ENCODE measurements at places on chromosomes 16 and 17.

GRCh38 chr17:7294614-7295153, at the start of gene YBX2:
Gene YBX2 (minus strand): TSS chr17:7294639. CDS start chr17:7294500, 139 bp downstream.
- DNase-seq = peak; percentile 96

DNA sequence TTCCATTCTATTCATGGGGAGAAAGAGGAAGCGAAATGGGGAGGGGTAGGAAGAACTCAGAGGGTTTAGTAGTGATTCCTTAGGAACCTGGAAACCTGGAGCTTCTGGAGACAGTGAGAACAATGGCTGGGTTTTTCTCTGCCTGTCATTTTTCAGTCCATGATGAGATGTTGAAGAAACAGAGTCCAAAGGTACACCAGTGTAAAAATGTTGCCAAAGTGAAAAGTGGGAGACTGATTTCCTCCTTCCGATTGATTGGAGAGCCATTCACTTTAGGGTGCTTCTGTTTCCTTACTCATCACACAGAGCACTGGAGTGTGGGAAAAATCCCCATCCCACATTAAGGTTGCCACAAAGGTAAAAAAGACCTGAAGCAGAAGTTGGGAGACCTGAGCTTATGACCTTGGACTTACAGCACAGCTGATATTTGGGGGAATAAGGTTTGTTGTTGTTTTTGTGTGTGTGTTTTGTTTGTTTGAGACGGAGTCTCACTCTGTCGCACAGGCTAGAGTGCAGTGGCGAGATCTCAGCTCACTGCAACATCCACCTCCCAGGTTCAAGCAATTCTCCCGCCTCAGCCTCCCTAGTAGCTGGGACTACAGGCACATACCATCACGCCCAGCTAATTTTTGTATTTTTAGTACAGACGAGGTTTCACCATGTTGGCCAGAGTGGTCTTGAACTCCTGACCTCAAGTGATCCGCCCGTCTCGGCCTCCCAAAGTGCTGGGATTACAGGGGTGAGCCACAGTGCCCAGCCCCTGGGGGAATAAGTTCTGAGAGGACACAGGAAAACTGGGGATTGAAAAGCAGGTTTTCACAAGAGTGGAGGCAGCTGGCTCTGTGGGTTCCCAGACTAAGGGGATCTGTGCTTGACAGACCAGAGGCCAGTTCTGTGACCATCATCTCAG, 1.4 kb upstream of the DHX8 start:
- DNase-seq = no peak

- DNase-seq = no peak
These were observed 184.0 kb downstream of the CYLD start for GRCh38 chr16:50925758-50926357.

- DNase-seq = no peak
These were observed 26.7 kb upstream of the POLR3E start for GRCh38 chr16:22270525-22270924.

GRCh38 chr16:51773071-51773890, 622.2 kb upstream of the SALL1 start:
- no peak for DNase-seq

- no peak for DNase-seq
These were observed 16.7 kb downstream of the CA5A start for GRCh38 chr16:87919681-87919994.

- peak; percentile 93 for DNase-seq
These were observed 17.7 kb downstream of the POLR3E start for GRCh38 chr16:22314661-22315626.

- no peak for DNase-seq
These were observed 6.2 kb upstream of the PSMC5 start for GRCh38 chr17:63820963-63821561.

DNA sequence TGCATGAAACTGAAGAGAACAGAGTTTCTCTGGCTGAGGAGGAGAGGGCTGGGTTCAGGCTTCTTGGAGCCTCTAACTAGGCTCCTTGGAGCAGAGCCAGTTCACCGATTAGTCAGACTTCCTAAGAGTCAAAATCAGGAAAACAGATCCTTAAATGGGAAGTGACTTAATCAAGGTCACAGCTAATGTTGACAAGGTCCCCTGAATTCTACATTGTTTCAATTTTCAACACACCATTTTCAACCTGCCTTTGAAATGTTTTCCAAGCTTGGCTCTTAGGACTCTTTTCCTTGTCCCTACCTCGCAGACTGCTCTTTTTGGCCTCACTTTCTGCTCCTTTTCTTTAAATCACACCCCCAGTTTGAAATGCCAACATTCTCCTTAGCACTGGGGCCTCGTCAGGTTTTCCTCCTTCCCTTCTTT, 16.3 kb downstream of the MYL4 start:
- no peak for DNase-seq

DNA sequence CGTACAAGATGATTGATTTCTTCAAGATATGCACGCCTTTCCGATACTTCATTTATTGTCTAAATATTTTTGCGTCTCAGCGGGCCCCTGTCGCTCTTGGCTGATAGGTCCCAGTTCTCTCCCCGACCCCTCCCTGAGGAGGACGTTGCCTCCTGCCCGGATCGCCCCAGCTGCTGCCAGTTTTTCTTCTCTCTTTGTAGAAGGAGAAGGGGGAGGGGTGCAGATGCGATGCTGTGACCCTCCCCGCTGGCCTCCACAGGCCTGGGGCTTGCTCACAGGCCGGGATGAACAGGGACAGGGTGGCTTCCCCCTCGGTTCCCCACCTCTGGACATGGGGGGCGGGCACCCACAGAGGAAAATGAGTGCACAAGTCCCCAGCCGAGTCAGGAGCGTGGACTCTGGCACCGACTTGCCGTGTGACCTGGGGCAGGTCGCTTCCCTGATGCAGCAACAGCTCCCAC, 53.6 kb upstream of the ZC3H18 start:
- DNase-seq = peak; percentile 36

GRCh38 chr16:49472598-49472997, 99.0 kb downstream of the C16orf78 start:
- DNase-seq = no peak

- DNase-seq = no peak
These were observed 1.1 kb downstream of the CCL13 start for GRCh38 chr17:34357398-34357797.

DNA sequence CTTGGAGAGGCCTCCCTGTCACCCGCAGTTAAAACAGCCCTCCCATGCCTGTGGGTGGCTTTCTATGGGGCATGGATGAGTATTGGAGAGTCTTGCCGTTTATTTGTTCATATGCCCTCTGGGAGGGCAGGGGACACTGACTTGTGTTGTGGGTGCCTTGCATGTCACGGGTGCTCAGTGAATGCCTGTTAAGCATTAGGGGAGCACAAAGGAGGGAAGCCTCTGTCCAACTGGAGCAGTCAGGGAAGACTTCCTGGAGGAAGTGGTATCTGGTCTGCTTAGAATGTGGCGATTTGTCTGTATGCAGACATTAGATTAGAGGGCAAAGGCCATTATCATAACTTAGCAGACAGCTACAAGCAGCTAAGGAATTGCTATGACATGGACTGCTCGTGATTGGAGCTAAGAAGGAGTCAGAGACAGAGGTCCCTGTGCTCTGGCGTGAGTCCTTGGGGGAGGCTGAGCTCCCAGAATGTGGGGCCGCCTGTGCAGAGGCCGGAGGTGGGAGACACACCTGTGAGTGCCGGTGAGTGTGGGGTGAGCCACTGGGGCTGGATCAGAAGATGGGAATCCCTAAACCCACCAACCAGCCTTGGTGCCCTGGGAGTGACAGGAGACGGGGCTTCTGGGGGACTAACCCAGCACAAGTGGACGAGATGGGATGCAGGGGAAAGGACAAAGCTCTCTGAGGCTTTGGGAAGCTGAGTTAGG, 286.1 kb downstream of the SEC14L1 start:
- no peak for DNase-seq

DNA sequence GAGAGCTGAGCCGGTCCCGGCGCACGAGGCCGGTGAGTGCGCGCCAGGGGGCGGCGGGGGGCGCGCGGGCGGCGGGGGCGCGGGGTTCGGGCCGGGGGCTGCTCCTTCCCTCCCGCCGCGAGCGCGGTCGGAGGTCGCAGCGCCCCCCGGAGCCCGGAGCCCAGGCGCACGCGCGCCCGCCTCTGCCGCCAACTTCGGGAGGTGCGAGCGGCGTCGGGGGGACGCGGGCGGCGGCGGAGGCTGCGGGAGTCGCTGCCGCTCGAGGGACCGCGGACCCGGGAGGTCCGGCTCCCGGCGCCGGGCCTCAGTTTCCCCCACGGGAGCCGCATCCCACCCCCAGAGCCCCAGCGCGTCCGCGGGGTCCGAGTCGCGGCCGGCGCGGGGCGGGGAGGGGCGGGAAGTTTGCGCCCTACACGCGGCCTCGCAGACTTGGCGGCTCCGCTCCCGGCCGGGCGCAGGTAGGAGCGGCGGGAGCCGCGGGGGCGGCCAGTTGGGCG, at the start of gene PRR35:
TSS of gene PRR35 (plus strand) at position 191 of the 497 bp plus-strand sequence. CDS start 2,901 bp downstream, outside the sequence.
- DNase-seq = no peak

DNA sequence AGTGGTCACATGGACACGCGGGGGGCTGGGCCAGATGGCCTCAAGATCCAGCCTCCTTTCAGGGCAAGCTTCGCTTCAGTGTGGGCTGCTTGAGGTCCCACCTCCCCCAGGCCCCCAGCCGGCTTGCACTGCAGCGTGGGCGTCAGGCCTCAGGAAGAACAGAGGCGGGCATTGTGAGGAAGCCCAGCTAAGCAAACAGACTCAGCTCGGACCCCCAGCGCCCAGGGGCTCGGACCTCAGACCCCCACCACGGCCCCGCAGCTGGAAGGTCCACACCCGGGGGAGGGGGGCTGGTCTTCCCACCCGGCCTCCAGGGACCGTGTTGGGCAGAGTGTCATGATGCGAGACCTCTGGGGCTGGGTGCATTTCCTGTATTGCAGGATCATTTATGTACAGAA, 24.7 kb upstream of the ZNF469 start:
- no peak for DNase-seq

DNA sequence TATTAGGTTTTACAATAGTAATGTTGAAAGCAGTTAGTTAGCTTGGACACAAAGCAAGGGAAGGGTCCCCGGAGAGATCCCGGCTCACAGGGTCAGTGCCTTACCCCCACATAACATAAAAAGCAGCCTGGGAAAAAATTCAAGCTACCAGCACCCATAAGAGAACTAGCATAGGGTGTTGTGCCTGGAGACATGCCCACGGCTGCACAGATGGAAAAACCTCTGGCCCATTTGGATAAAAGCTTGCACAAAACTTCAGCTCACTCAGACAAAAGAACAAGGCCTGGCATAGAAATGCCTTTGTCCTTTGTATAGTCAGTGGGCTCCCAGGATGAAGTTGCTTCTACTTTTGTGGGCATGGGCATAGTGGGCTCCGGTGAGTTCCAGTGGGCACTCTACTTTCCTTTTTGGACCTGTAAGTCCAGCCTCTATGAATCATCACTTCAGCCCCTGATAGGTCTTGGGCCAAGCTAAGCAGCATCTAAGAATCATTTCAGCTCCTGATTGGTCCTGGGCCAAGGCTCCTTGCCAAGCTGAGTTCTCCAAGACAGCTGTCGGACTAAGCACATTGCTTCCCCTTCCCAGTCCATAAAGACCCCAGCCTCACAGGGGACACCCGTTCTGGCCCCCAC, 1.3 kb upstream of the RDM1 start:
- DNase-seq = no peak

- no peak for DNase-seq
These were observed 18.3 kb upstream of the ADCY7 start for GRCh38 chr16:50247906-50248608.

DNA sequence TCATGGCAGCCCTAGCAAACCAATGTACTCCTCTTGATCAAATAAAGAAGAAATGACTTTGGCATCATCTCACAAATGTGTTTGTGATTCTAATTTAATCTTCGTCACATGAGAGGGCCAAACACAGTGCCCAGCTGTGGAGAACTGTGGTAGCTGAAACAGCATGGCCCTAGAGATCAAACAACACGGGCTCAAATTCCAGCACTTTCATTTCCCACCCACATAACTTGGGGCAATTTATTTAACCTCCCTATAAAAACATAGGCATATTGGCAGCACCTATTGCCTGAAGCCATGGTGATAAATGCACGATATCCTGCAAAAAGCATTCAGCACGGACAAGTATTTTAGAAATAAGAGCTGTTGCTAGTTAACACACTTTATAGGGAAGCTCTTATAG, 2.5 kb downstream of the ACSM1 start:
- no peak for DNase-seq

DNA sequence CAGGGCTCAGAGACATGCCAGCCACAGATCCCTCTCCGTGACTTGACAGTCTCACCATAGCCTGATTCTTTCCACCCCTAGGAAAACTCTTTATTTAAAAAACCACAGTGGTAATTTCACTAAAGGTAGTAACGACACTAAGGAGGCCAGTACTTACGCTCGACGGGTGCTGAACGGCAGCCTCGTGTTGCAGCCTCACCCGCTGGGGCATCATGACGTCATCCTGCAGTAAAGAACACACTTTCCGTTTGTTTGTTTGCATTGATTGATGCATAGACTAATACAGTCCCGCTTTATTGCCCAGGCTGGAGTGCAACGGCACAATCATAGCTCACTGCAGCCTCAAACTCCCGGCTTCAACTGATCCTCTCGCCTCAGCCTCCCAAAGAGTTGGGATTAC, 65.1 kb upstream of the METRNL start:
- DNase-seq = no peak

DNA sequence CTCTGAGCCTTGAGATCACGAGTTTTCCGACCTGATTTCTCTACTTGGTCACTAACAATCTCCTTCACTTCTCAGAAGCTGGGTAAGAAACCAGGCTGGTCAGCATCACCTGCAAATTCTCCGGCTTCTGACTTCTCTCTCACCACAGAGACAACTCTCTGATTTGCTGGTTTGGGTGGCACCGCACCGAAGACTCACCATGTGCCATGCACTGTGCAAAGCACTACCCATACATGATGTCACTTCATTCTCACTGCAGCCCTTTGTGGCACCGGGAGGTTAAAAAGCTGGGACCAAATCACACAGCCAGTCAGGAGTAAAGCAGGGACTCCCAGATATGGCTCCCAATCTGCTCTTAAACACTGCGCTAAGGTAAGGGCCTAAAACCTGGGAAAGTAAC, 647 bp downstream of the VAC14 start:
- no peak for DNase-seq

- DNase-seq = no peak
These were observed 23.1 kb downstream of the PDIA2 start for GRCh38 chr16:305916-306626.

DNA sequence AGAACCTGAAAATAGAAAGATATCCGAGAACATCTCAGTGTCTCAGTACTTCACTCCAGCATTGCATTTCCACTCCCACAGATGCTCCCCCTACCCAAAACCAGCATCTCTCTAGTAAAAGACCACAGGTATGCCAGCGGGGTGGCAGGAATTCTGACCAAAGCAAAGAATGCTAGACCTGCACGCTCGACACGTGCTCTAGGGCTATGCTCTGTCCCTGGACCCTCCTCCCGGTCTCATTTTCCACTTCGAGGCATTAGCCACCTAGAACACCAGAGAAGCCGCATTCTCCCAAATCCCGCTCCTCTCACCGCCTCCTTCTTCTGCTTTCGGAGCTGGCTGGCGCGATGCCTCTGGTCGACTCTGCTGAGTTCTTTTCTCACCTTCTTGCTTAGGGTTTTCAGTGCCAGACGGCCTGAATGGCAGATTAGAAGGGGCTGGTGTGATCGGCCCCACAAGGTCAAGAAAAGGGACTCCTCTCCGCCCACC, 487 bp downstream of the TSR1 start:
- DNase-seq = no peak

DNA sequence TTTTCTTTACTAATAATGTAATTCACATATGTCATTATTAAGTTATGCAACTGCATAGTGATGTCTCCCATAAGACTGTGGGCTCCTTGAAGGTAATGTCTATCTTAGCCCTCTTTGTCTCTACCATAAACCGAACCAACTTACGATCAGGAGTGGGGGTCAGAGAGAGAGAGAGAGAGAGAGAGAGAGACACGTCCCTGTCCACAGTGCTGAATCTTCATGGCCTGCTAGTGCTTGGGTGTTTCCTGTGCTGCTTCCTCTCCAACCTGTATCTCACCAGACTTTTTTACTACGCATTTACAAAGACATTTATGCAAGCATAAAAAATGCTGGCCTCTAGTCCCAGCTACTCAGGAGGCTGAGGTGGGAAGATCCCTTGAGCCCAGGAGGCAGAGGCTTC, 52.2 kb upstream of the HAPSTR1 start:
- no peak for DNase-seq
